ENCODE measurements at places on chromosomes 4 and X.

GRCh38 chr4:5784960-5785611 is 74.1 kb downstream of the EVC start:
- DNase-seq: no peak

GRCh38 chr4:127007305-127007704 is 625.5 kb upstream of the INTU start:
- DNase-seq: no peak

GRCh38 chrX:77446908-77447652 is at the start of gene FGF16:
TSS of gene FGF16 (plus strand) at chrX:77447389. CDS start at chrX:77447675, 286 bp downstream.
- no peak for DNase-seq

DNA sequence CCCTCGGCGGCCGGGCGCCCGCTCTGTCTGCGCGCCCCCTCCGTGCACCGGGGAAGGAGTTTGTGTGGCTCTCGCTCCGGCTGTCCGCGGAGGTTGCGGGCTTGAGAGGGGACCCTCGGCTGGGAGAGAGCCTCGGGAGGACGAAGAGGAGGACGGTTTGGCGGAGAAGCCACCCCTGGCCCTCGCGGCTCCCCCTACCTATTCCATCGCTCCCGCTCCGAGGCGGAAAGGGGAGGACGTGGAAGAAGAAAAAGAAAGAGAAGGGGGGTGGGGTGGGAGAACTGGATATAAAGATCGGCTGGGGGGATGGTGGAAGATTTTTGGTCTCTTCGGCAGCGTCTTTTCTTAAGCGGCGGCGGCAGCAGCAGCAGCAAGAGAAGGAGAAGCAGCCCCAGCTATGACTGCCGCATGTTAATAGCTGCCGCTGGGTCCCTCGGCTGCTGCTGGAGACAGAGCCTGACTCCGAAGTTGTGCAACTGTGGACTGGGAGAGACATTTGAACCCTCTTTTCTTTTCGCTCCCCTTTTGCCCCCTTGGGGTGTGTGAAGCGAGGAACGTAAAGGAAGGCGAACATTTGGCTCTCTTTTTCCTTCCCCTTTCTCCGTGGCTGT is 895 bp downstream of the ADGRL3 start:
- no peak for DNase-seq

DNA sequence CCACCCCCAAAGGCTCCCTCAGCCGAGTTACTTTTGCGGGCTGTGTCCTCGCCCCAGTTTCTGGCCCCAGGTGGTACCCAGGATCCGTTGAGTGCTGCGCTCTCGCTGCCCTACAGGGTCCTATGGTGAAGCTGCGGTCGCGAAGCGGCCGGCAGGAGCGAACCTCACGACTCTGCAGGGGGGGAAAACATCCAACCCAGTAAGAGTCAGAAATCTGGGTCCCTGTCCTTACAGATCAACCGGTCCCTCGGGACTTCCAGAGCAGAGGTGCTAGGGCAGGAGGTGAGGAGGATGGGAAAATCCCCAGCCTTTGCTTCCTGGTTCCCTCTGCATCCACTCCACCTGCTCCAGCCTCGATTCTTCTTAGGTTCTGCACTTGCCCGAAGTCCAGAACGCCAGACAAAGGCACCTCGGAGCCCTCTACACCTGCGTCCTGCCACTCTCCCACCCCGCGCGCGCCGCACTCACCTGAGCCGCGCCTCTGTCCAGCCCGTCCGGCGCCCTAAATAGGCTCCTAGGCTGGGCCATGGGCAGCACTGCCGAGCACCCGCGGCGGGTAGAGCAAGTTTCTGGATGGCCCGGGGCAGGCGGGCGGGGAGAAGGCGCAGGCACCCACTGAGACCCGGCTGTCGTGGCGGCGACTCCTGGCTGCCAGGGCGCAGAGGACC is at the start of gene HS3ST1:
Gene HS3ST1 (minus strand): TSS at position 664 of the 668 bp plus-strand sequence. CDS start 28,889 bp downstream, outside the sequence.
- DNase-seq: no peak

- no peak for DNase-seq
These were observed 27.9 kb upstream of the ZCCHC12 start for GRCh38 chrX:118795528-118796280.

DNA sequence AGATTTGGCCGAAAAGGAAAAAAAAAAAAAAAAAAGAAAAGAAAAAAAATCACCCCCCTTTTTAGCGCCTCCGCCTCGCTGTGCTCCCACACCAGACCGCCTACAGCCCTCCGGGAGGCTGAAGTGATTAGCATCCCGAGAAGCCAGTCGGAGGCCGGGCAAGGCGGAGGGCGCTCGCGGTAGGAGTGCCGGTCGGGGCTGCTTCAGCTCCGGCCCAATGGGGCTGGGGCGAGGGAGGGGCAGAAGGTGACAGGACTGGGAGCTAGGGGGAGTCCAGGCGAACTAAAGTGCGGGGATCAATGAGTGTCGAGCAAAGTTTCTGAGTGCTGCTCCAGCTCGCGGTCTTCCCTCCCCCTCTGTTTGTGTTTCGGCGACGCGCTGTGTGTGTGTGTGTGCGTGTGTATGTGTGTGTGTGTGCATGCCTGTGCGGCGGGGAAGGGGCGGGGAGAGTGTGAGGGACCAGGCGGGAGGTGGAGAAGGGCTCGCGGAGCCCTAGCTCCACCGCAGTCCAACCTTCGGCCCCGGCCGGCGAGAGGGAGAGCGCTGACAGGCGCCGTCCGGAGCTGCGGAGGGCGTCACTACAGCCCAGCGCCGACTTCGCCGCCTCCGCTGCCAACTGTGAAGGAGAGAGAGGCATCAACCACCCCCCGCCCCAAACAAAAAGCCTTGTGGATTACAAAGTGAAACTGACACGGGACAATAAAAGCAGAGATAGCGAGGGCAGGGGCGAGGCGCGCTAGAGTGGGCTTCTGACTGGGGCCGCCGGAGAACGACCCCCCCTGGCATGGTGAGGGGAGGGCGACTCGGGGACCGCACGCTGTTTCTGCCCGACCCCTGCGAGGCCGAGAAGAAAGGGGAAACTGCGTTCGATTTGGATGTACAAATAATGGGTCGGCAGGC is at the start of gene FAT4:
Gene FAT4 (plus strand): TSS at position 280 of the 900 bp plus-strand sequence. CDS start 1,457 bp downstream, outside the sequence.
- DNase-seq: no peak

GRCh38 chrX:101385026-101385684 is 836 bp downstream of the BTK start:
- no peak for DNase-seq

GRCh38 chrX:30301963-30302362 is 7.2 kb downstream of the NR0B1 start:
- DNase-seq: no peak

GRCh38 chr4:3013839-3014350 is 50.5 kb downstream of the GRK4 start:
- DNase-seq: no peak

GRCh38 chrX:38154340-38154739 is 66.3 kb downstream of the SRPX start:
- no peak for DNase-seq

GRCh38 chrX:2643880-2644279 is 47.2 kb upstream of the CD99 start:
- DNase-seq: no peak

- DNase-seq: no peak
These were observed 72.9 kb downstream of the LRP2BP start for GRCh38 chr4:185322803-185323202.

DNA sequence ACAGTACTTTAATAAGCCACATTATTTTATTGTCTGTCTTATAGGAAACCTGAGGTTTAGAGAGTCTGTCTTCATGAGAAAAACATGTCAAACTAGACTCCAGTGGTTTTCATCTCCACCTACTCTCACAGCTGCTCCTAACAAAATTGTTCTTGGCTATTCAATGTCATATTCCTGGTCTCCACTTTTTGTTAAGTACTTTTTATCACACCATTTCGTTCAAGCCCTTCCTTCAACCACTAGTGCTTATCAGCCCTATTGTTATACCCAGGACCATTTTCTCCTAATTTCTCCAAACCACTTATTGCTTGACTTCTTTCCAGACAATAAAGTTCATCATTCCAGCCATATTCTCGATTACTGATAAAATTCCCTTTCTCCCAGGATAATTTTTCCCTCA is 1674.3 kb upstream of the AGA start:
- no peak for DNase-seq

DNA sequence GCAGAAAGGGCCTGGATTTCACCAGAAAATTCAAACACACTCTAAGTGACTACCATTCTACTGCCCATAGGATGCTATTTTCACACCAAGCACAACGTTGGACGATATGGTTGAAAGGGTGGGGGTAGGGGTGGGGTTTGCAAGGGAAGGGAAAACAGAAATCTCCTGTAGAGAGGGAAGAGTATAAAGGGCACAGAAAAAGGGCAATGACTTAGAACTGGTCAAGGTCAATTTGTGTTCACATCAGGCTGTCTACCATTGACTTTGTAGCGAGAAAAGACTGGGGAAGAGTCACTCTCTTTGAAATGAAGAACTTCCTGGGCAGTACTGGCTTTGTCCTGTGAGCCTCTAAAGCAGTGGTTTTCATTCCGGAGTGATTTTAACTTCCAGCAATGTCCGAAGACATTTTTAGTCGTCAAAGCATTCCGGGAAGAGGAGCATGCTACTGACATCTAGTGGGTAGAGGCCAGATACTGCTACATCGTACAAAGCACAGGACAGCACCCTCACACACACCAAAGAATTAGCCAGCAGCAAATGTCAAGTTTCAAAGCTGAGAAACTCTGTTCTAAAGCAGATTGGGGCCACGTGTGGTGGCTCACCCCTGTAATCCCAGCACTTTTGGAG is 48.4 kb upstream of the SLC7A3 start:
- DNase-seq: no peak

GRCh38 chrX:56793521-56794320 is 64.7 kb downstream of the NBDY start:
- no peak for DNase-seq

DNA sequence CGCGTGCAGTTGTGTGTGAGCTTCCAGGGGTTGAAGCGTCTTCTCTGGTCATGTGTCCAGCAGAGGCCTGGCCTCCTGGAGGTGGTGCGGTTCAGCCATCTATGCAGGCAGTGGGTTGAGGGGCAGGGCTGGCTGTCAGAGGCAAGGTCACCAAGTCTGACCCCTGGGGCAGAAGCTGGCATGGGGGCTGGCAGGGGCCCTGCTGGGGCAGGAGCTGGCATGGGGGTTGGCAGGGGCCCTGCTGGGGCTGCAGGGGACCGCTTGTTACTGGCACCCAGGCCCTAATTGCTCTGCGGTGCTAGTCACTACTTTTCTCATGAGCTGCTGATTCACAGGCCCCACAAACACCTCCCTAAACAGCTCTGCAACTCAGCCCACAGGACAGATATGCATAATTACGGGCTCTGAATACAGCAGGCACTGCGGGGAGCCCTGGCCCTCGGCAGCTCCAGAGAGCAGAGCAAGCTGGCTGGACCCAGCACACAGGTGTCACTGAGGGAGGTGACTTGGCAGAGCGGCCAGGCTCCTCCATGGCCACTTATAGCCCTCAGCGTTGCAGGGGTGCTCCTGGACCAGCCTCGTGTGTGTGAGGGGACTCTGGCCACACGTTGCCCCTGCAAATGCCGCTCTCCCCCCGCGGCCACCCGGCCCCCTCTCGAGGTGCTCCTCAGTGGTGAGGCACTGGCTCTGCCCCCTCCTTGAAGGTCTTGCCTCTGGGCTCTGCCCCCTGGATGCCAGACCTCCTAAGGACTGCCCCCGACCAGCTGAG is 32.7 kb downstream of the CPLX1 start:
- DNase-seq: no peak

DNA sequence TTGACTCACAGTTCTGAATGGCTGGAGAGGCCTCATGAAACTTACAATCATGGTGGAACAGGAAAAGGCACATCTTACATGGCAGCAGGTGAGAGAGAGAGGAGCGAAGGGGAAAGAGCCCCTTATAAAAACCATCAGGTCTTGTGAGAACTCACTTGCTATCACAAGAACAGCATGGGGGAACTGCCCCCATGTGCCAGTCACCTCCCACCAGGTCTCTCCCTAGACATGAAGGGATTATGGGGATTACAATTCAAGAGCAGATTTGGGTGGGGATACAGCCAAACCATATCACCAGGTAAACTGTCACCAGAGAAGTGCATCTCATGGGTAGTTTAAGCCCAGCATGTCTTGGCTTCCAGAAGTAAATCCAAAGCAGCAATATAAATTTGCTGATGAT is 7.5 kb upstream of the SMARCA5 start:
- DNase-seq: no peak

DNA sequence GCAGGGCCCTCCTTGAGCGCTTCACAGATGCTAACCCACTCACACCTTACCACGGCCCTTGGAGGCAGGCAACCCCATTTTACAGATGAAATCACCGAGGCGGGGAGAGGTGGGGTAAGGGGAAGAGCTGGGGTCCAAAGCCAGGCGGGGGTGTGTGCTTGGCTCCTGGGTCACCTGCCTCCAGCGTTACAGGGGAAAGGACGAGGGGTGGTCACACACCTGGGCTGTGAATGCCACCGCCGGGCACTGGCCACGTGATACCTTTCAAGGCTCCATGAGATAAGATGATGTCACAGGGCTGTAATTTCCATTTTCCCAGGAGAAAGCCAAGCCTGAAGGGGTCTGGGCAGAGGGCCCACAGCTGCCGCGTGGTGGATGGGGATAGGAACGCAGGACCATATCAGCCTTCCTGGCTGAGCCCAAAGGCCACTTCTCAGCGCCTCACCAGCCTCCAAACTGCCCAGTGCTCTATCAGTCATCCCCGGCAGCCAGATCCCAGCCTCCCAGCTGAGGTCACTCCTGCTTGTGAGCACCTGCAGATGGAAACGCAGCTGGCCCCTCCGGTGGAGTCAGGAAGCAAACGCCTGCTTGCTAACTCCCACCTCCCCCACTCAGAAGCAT is 62.4 kb upstream of the CRMP1 start:
- no peak for DNase-seq

DNA sequence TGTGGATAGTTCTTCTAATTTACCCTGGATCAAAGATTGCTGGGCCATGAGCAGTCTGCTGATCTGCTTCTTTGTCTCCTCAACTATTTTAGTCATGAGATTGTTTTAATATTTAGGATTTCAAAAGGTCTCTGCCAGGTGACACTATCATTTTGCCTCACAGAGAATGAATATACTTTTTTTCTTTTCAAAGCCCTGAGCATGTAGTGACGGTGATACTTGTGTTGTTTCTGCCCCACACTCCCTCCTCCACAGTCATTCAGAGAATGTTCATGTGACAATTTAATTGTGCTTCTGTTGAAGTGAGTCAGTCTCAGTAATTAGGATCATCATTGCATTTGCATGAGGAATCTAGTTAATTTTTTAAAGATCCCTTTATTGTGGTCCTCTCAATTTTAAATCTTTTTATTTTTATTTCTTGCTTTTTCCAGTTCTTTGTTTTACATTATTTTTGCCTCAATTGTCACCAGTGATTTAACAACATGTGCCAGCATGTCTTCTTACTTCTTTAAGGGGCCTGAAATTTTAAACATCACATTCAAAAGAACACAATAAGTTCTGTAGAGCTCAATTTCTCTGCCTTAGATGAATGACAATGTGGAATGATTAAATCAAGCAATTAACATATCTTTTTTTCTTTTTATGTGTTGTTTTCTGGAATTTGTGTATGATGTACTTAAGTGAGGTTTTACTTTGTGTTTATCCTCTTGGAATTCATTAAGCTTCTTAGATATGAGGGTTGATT is 12.3 kb downstream of the MMRN1 start:
- no peak for DNase-seq

DNA sequence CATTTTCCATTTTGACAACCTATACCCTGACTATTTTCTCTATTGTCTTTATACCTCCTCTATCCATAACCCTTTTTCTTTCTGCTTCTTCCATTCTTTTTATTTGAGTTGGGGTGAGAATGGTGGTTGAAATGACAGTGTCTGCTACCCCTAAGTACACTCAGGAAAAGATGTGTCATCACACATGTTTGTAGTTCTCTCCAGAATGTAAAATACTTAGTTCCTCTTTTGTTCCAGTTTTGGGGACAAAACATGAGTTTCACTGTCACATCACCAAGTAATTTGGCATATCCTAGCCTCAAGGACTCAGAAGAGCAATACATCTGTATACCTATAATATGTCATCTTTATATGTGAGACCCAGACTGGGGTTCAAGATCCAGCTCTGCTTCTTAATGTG is 90.3 kb downstream of the COMMD8 start:
- DNase-seq: no peak

GRCh38 chr4:65007841-65008439 is 598.7 kb upstream of the TECRL start:
- DNase-seq: no peak
